Choroid plexus epithelial cell (primary cell): ENCODE measurements at places on chromosomes 11 and 22.

GRCh38 chr11:113472471-113472870, 2.7 kb downstream of the DRD2 start:
- no peak for DNase-seq

- no peak for DNase-seq
Measured at GRCh38 chr11:129769059-129769458, 46.6 kb upstream of the TMEM45B start.

GRCh38 chr11:68524681-68525080, 64.1 kb downstream of the PPP6R3 start:
- DNase-seq: peak; percentile 11

DNA sequence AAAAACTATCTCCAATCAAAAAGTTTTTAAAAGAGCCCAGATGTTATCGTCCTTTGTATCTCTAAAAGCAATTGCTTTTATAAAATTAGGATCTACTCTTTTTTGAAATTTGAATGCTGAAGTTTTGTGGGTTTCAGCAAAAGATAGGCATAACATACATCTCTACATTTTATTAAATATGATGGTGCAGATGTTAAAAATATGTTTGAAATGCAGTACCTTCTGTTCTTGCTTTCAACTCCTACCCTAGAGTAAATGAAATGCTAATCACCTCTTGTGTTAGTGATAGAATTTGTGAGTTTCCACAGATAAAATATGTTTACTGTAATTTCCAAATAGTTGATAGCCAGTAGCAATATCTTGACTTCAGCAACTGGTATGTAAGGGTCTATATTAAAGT, 95.7 kb upstream of the VPREB1 start:
- no peak for DNase-seq

DNA sequence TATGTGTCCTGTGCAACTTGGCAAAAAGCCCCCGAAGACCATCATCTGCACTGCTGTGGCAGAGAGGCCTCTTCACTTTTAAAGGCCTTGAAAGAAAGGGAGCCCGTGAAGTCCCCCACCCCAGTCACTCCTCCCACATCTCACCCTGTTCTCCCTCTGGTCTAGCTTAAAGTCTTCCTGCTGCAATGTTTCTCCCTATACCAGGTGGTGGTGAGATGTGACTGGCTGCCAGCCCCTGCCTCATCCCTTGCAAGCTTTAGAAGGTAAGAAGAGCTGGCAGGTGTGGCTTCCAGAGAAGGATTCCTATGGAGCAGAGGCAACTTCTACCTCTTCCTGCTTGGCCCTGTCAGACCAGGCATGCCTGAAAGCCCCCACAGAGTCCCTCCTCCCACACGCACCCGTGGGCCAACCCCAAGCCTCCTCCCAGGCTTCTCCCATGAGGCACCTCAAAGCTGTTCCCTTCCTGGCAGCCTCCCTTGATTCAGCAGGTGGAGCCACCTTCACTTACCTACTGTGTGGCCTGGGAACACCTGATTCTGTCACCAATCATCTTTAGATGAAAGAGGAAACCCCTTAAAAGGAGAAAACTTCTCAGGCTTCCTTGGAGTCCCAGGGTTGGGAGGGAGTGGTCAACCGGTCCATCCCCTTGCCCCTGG, 4.0 kb upstream of the TRIM29 start:
- no peak for DNase-seq

- DNase-seq: no peak
Measured at GRCh38 chr11:66745356-66746235, 16.6 kb upstream of the SPTBN2 start.
